NCI-H69 (cell line): ENCODE measurements at places on chromosomes 13 and 19.

- DNase-seq, result no peak
Measured at GRCh38 chr19:2260341-2260805, 4.2 kb upstream of the JSRP1 start.

DNA sequence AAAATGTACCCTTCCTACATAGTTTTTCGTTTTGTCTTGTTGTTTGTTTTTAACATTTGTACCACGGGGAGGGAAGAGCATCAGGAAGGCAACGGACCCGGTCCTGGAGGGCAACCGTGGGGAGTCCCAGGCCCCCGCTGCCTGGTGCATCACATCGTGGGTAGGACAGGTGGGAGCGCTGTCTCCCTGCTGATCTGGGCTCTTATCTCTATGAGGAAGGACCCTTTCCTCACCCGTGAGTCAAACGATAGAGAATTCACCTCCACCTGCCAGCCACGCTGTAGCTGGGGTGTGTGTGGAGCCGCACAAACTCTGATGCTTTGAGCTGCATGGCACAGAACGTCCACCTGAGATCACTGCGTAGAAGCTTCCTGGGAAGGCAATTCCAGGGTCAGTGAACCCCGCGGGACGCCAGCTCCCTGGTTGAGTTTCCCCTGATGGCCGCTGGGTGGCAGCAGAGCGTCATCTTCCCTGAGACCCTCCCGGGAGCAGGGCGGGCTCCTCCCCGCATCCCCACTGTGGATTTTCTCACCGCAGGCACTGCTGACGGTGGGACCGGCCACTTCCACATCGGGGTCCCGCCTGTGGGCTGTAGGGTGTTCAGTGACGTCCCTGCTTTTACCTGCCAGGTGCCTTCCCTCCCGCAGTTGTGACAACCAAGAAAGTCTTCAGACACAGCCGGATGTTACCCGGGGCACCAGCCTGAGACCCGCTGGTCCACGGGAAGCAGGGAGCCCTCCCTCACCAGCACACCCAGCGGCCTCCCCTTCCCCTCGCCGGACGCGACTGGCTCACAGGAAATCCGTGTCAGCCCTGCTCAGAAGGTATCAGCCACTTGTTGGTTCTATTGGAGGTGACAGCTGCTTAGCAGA lies 54.7 kb downstream of the ZNF787 start:
- peak; percentile 78 for DNase-seq

- DNase-seq, result peak; percentile 21
Measured at GRCh38 chr13:67619351-67619994, 389.3 kb upstream of the PCDH9 start.

DNA sequence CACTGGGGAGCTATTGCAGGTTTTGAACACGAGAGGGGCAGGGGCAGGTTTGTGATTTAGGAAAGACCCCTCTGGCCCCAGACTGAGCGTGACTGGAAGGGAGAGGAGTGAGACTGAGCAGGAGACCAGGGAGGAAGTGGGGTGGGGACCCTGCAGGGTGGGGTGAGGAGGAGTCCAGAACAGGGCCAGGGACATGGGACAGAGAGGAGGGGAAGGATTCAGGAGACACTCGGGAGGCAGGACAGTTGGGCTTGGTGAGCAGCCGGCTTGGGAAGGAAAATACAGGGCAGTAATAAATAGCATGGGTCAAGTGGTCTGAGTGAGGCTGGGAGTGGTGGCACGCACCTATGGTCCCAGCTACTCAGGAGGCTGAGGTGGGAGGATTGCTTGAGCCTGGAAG lies 9.4 kb downstream of the FOSB start:
- no peak for DNase-seq

DNA sequence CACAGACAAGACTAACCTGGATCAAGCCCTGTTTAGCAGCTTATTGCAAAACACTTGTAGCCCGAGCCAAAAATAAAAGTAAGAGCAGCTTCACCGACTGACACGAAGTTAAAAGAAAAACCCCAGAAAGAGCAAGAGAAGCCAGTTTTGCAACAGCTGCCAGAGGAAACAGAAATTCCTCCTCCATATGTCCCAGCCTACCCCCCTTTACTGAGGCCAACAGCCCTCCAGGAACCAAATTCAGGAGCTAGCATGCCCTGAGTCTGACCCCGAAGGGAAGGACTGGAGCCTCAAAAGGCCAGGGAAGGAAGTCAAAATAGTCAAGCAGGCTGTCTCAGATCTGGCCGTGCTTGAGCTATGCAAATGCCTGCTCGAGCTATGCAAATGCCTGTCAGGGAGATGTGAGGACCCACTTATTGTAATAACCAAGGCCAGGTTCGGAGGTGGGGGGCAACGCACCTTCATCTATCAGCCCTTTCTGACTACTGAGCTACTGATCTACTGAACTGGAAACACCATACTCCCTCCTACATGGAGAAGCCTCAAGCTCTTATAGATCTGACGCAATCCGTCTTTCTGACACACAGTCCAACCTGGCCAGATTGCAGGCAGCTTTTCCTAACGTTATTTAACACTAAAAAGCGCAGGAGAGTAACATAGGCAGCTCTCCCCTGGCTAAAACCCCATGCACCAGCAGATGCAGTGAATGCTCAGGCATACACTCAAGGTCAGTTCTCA lies 6.7 kb downstream of the SIGLEC11 start:
- DNase-seq, result no peak

DNA sequence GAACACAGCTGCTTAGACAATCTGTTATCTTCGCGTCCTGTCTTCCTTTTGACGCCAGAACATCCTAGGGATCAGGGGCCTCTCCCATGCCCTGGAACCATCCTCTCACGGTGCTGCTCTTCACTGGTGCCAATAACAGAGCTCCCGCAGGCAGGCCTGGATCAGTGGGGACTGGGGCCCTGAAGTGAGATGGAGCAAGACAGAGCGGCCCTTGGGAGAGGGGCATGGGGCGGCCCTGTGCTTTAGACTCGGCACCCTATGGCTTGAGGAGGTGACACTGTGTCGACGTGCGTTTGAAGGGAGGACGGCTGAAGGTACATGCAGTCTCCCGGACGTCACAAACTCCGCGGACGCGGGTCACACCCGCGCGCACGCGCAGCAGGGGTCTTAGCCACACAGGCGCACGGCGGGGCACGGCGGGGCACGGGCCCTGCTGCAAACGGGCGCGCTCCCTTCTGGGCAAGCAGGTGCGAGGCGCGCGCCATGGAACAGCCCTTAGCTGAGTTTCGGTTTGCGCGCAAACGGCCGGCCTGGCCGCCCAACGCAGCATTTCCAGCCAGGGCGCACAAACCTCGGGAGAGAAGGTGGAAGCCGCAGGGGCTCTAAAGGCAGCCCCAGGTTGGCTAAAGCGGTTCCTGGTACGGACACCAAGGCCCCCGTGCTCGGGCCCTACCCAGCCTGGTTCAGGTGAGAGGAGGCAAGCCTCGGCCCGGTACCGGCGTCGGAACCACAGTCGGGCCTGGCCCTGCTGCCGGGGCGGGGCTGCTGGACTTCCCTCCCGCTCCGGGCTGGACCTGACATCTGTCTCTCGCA lies 16.5 kb upstream of the RNF17 start:
- DNase-seq, result peak; percentile 25

GRCh38 chr13:99481366-99481765 lies 19.9 kb upstream of the TM9SF2 start:
- DNase-seq, result no peak

DNA sequence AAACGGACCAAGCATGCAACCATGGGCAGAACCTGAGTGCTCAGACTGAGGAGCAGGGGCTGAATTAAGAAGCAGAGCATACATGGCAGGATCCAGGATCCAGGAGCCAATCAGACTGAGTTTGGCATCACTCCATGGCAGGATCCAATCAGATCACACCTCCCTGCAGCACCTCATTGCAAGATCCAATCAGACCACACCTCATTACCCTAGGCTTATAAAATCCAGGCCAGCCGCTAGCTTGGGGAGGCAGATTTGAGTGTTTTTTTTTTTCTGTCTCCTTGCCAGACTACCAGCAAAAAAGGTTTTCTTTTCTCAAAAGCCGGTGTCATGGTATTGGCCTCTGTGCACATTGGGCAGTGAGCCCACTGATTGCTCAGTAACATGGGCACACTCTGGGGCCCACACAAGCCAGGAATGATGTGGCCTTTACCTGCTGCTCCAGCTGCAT lies 127.9 kb upstream of the GJB6 start:
- no peak for DNase-seq

DNA sequence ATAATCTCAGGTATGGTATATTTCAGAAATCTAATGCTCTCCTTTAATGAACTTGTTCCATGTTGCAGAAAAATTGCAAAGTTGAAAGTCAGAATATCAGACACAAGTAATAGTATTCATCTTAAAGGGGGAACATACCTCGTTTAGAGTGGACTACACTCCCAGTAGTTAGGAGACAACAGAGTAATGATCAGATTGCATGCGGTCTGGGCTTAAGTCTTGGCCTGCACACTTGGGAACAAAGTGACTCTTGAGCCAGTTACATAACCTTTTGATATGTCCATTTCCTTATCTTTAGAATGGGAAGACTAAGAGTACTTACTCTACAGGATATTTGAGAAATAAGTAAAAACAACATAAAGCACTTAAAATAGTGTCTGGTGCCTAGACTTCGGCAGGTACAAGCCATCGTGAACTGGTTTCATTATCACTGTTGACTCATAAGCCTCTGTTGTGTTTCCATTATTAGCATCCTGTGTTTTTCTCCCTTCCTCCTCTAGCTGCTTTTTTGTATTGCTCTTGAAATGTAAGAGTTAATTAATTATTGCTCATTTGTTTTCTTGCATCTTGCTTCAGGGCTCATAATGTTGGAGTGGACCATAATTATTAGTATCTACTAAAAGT lies 53.0 kb downstream of the DPY19L3 start:
- DNase-seq, result no peak

DNA sequence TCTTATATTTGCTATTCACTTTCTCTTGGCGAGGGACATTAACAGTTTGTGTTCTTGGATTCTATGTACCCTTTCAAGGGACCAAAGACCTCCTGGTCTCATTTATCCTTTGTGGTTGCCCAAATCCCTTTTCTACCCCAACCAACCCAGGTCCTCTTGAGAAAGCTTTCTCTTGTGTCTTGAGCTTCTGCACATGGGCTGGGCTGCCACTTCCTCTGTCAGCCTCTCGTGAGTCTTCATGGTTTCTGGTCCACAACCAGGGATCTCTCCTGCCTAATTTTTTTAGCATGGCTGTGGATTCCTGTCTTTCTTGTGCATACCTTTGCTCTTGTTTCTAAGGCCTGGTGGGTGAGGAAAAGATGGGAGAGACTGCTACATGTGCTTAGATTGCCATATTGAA lies 14.9 kb downstream of the TIMM13 start:
- no peak for DNase-seq

- peak; percentile 8 for DNase-seq
Measured at GRCh38 chr13:50098693-50099092, 83.4 kb downstream of the KCNRG start.

- peak; percentile 55 for DNase-seq
Measured at GRCh38 chr13:108155185-108156106, 59.9 kb downstream of the LIG4 start.

DNA sequence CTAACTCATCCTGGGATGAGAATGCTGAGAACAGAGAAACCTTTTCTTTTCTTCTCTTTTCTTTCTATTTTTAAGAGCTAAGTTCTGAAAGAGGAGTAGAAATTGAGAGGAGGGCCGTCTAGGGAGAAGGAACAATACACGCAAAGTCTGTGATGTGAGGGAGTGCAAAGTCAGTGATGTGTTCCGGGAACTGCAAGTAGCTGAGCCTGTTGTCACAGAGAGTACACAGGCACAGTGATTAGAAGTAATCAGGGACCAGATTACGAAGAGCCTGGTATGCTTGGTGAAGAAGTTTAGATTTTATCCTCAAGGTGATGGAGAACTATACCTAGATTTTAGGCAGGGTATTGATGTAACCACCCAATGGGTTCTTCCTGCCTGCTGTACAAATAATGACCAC lies 32.0 kb upstream of the CXCL17 start:
- DNase-seq, result no peak

- peak; percentile 45 for DNase-seq
Measured at GRCh38 chr13:111178402-111178801, 63.3 kb downstream of the ARHGEF7 start.

- DNase-seq, result no peak
Measured at GRCh38 chr13:40341096-40341471, 325.4 kb downstream of the FOXO1 start.

DNA sequence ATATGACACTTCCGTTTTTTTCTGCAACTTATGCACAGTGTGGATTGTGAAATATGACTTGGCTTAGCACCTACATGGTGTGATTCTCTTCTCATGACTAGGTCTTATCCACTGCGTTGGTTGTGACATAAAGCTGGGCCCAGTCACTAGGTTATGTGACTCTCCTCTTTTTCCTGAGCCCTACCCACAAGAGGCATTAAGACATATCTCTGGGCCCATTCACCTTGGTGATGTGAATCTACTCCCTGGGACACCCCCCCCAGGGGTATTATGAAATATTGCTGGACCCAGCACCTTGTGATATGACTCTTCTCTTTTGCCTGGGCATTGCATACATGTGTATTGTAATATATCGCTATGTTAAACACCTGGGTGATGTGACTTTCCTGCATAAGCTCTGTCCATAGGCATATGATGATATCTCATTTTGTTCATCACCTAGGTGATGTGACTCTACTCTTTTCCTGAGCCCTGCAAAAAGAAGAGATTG lies 85.8 kb upstream of the ZNF43 start:
- DNase-seq, result no peak

DNA sequence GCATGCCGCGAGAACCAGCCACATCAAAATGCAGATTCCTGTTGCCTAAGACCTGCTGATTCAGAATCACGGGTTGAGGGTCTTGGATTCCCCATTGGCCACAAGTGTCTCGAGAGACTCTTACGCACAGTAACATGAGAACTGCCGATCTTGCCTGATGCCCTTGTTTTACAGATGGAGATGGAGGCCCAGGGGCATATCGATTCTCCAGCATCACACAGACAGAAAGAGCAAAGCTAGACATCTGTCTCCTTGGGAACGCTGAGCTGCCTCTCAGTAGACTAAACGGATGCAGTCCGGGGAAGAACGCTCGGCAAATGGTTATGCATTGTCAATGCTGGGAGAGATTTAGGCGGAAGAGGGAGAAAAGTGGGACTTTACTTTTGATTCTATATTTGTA lies 5.4 kb downstream of the NLRP12 start:
- no peak for DNase-seq

GRCh38 chr19:5567970-5568407 lies 236 bp upstream of the TINCR start:
- no peak for DNase-seq

DNA sequence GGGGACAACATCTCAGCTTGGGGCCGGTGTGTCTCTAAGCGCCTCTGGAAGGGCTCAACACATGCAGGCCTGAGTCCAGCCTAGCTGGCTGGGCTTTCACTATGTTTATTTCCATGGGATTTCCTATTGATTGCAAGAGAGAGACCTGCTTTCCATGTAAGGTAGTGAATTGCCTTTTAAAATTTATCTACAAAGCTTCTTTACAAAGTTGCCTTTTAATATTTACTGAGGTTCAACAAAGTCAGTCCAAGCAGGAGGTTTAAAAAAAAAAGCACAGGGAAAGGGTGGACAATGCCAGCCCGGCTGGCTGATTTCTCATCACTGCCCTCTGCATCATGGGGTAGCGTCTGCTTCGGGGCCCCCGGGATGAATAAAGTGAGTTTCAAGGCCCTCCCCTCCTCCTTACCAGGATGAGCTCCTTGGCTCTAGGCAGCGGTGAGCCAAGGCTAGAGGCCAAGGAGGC lies 15.8 kb downstream of the TLE2 start:
- peak; percentile 57 for DNase-seq

- peak; percentile 37 for DNase-seq
Measured at GRCh38 chr13:75469047-75469446, 12.9 kb downstream of the TBC1D4 start.
